ENCODE measurements at places on chromosomes 5 and 9.

GRCh38 chr9:69932901-69933300 lies 110.7 kb upstream of the MAMDC2 start:
- DNase-seq = peak; percentile 32

DNA sequence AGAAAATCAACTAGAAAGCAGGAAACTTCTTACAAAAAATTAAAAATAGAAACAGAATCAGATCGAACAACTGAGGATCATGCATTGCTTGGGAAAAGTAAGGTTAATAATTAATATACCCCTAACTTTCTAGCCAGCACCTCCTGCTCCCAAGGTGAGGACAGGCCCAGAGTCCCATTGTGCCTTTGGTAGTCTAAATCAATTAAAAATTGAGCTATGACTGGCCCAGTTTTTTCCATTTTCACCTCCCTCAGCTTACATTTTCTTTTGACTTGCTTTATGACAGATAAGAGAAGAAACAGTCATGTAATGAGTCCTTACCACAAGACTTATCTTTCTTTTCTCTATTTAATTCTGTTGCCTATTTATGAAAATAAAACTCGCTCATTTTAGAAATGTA lies 182.2 kb downstream of the RAB3C start:
- DNase-seq = no peak

DNA sequence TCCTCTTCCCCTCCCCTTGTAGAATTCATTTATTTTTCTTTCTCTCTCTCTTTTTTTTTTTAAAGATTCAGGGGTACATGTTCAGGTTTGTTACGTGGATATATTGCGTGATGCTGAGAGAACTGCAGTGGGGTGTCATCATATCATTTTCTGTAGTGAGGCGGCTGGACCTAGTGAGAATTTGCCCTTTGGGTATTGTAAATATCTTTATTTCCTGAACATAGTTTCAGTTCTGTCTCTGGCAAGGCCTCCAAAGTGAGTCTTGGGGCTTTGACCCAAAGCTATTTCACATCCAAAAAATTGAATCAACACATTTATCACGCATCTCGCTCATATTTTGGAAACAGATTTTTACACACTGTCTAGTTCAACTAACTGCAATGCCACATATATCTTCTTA lies 25.4 kb upstream of the MYOT start:
- no peak for DNase-seq

- DNase-seq = peak; percentile 91
Measured at GRCh38 chr9:136726631-136727191, 14.3 kb downstream of the DIPK1B start.

DNA sequence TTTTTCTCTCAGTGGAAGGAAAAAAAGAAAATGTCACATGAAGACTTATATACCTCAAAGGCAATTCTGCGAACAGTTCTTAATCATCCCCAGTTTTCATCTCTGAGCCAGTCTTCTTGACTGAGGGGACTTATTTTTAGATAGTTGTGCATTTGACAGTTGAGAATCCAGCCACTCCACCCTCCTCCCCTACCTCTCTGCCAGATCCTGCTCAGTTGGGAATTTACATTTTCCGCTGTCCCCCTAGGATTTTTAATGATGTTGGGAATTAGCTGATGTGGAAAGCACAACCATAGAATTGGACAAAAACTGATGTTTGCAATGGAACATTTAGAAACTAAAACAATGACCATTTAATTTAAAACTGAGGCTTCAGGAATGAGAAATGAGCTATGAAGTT lies 194.3 kb upstream of the PIK3R1 start:
- no peak for DNase-seq

All from hematopoietic multipotent progenitor cell treated with erythropoietin and hydrocortisone succinate and interleukin-3 and kit ligand, for 6 days (in vitro differentiated cells).